ENCODE measurements at places on chromosomes 7 and 10.

DNA sequence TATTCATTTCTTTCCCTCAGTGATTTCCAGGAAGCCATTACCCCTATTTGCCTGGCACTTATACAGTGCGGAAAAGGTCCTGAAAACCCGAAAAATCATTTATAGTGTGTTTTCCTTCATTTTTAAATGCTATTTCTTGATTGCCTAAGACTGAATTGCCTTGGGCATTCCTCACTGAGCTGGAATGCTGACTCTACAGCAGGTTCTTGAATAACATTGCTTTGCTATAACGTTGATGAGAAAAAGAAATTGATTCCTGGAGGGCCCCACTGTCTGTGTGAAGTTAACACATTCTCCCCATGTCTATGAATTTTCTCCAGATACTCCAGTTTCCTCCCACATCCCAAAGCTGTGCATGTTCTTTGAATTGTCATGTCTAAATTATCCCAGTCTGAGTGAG, 308.5 kb downstream of the EXOC4 start:
- no peak for DNase-seq

GRCh38 chr7:107213193-107213788, 44.5 kb downstream of the HBP1 start:
- no peak for DNase-seq

DNA sequence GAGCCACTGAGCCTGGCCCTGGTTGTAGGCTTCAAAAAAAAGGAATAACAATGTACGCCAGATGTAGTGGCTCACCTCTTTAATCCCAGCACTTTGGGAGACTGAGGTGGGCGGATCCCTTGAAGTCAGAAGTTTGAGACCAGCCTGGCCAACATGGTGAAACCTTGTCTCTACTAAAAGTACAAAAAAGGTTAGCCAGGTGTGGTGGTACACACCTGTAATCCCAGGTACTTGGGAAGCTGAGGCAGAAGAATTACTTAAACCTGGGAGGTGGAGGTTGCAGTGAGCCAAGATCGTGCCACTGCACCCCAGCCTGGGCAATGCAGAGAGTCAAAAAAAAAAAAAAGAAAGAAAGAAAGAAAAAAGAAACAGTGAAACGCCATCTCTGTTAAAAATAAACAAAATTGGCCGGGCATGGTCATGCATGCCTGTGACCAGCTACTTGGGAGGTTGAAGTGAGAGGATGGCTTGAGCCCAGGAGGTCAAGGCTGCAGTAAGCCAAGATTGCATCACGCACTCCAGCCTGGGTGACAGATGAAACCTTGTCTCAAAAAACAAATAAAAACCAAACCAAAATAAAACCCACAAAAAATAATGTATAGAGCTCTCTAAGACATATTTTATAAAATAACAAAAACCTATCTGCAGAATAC, 4.7 kb upstream of the KLHDC10 start:
- no peak for DNase-seq

GRCh38 chr7:155758348-155758747, 53.9 kb downstream of the SHH start:
- no peak for DNase-seq

GRCh38 chr7:78702770-78703169, 750.7 kb downstream of the MAGI2 start:
- no peak for DNase-seq

- DNase-seq: peak; percentile 79
These were observed 21.1 kb downstream of the PLAU start for GRCh38 chr10:73931767-73932619.

DNA sequence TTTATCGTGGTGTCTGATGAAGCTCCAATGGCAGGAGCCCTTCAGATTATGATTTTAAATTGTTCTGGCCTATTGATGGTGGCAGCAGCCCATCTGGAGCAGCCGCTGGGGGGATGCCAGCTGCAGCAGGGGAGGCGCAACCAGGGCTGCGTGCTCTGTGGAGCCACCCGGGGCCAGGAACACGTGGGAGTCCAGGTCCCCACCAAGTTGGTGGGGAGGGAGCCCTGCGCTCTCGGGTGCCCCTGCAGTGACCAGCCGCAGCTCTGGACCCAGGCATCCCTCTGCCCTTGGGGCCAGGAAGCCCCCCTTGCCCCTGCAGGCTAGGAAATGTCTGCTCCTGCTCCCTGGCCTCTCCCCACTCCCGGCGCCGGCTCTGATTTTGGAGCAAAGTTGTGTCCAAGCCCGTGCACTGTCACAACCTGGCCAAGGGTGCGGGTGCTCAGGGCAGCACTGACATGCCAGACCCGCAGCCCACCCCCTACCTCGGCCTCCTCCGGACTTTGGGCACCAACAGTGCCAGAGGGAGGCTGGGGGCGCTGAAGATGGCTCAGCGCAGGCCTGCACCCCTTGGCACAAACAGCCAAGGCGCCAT, 147.2 kb upstream of the ADO start:
- no peak for DNase-seq

GRCh38 chr7:103446049-103446520, at the start of gene SLC26A5:
SLC26A5 (minus strand) TSS chr7:103446207; CDS start chr7:103421514, 24,693 bp downstream.
- peak; percentile 45 for DNase-seq

- no peak for DNase-seq
These were observed 37.1 kb downstream of the STARD3NL start for GRCh38 chr7:38215115-38215514.

DNA sequence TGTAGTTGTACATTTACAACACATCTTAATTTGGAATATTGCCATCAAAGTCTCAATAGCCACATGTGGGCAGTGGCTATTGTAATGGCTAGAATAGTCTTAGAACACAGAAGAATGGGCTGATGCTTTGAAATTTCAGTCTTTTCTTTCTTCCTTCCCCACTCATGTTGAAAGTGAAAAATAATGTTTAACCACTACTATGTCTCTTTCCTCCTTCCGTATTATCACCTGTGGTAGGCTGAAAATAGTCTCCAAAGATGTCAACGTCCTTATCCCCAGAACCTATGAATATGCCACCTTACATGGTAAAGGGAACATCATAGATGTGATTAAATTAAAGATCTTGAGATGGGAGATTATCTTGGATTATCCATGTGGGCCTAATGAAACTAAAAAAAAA, 154.0 kb downstream of the SUGCT start:
- DNase-seq: no peak

- no peak for DNase-seq
These were observed 203.7 kb downstream of the REEP3 start for GRCh38 chr10:63724922-63725321.

DNA sequence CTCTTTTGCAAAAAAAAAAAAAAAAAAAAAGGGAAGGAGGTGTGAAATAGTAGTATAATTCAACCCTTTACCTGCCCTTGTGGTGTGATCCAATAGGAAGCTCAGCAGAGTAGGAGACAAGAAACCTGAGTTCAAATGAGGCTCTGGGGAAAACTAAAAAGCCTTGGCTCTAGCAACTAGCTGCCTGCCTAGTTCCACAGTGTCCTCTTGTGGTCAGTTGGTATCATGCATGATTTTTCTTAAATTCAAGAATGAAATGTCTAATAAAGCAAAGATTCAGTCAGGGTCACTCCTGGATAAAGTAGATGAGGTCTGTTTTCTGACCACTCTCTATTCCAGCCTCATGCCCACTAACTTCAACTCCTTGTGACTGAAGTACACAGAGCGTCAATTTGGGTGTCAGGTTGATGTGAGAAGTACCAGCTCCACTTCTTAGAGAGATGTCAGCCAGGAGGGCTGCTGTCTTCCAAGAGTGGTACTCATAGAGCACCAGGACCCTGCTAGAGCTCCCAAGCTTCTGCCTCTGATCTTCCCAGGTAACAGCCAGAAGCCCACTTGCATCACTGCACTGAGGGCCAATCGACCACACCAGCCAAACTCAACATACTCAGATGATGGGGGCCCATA, 10.5 kb downstream of the LSM5 start:
- DNase-seq: peak; percentile 27

GRCh38 chr10:72810976-72811375, 82.6 kb upstream of the OIT3 start:
- no peak for DNase-seq

DNA sequence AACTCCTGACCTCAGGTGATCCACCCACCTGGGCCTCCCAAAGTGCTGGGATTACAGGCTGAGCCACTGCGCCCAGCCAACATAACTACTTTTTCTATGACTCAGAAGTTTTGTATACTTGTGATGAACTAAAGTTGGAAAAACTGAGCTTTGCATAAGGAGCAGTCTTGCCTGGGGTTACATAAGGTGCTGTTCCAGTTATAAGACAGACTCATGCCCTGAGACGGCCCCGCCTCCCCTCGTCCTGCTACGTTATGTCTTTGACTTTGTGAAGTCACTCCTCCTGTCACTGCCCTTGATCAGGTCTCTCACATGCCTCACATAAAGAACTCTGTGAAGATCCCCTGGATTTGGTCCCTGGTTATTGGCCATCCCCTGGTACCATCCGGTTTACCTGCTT, 40.4 kb upstream of the OPN4 start:
- DNase-seq: no peak

GRCh38 chr7:2863461-2864066, 19.5 kb upstream of the GNA12 start:
- DNase-seq: peak; percentile 88

- no peak for DNase-seq
These were observed 54.2 kb downstream of the MKI67 start for GRCh38 chr10:128072046-128072445.

- no peak for DNase-seq
These were observed 199.9 kb upstream of the PLXNA4 start for GRCh38 chr7:132776048-132776620.

GRCh38 chr10:132642732-132643008, 105.1 kb downstream of the INPP5A start:
- no peak for DNase-seq

DNA sequence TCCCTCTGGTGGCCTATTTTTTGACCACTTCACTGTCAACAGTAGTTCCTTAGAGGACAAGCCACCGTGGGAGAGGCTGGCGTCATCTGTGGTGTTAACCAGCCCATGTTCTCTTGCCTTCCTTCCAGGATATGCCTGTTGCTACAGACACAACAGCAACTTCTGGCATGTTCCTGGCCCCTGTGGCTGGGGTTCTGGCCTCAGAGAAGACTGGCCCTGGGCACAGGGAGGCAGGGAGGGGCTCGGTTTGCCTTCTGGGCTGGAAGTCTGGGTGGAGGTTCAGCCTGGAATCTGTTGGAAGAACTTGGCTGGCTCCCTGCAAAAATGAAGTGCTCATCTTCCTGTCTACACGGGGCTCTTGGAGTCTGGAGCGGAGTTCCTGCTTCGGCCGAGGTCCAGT, 25.7 kb downstream of the GOLGA7B start:
- no peak for DNase-seq

GRCh38 chr10:32348297-32349198, 1.6 kb upstream of the EPC1 start:
- no peak for DNase-seq
